ENCODE measurements at places on chromosomes 6 and 20. TPM values are rescaled to one million over a fixed set of nuclear protein-coding genes. Genes with fewer than 3 reads are reported as not detected.

- DNase-seq = peak; percentile 45
Observed at GRCh38 chr6:73665686-73666319, 12.0 kb upstream of the SLC17A5 start.

The WFDC5 gene
- not detected for total RNA-seq

The ZNF165 gene
- 2.4 TPM for total RNA-seq

DNA sequence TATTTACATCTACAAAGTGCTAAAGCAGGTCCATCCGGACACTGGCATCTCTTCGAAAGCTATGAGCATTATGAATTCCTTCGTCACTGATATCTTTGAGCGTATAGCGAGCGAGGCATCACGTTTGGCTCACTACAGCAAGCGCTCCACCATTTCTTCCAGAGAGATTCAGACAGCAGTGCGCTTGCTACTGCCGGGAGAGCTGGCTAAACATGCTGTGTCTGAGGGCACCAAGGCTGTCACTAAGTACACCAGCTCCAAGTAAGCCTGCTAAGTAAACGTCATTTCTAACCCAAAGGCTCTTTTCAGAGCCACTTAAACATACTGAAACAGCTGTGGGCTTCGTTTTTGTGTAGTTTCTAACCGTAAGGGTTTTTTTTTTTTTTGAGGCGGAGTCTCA lies 27.5 kb upstream of the SLC17A4 start:
- DNase-seq = no peak

The CYP21A2 gene
- not detected for total RNA-seq

- DNase-seq = no peak
Observed at GRCh38 chr6:158730541-158730907, 80.7 kb downstream of the SYTL3 start.

- DNase-seq = no peak
Observed at GRCh38 chr6:142380626-142381025, 78.8 kb downstream of the ADGRG6 start.

Data from renal cortical epithelial cell (primary cell).